ENCODE measurements at places on chromosomes 13 and 19.

DNA sequence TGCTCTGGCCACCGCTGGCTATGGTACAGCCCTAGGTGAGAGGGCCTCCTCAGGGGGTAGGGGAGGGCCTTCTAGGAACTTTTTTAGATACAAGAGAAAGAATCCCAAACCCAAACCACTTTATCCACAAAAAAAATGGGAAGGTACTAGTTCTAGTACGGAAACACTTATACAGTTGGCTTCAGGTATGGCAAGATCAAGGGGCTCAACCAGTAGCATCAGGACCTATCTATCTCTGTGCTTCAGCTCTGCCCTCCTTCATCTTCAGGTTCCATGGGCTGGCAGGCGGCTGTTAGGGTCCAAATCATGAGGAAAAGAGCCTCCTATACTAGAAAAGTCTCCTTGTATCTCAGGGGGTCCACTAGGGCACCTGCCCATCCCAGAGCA lies 1.8 kb downstream of the MRI1 start:
- no peak for DNase-seq

GRCh38 chr19:14890643-14891379 lies 4.9 kb upstream of the OR7A17 start:
- DNase-seq: no peak

- no peak for DNase-seq
These were observed 246.1 kb downstream of the UQCRFS1 start for GRCh38 chr19:28966737-28967399.

GRCh38 chr13:48265217-48265815 lies 32.3 kb downstream of the ITM2B start:
- no peak for DNase-seq

DNA sequence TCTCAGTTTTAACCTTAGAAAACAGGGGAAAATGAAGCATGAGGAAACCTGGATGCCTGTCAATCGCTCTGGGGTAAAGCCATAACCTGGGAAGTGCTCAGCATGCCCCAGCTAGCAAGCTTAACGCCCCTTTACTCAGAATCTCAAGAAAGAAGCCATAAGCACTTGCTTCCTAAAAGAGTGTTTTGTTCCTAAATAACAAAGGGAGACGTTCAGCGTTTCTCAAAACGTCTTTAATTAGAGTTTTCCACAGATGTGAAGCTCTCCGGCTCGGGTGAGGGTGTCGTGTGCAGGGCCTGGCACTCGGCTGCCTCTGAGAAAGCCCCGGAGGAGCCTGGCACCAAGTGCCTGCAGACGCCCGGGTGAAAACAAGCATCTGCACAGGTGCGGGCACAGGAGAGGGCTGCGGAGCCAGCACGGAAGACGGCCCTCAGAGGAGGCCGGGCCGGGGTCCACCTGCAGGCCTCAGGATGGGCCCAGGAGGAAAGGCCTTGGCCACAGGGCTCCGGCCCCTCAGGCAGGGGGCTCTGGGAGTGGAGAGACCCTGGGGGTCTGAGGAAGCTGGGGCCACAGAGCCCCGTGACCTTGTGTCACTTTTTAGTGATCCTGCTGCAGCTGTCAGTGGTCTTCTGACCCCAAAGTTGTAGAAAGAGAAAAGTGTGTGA lies 6.2 kb downstream of the GAS6 start:
- DNase-seq: no peak

- DNase-seq: no peak
These were observed 261.6 kb downstream of the GPC5 start for GRCh38 chr13:91660076-91660415.

DNA sequence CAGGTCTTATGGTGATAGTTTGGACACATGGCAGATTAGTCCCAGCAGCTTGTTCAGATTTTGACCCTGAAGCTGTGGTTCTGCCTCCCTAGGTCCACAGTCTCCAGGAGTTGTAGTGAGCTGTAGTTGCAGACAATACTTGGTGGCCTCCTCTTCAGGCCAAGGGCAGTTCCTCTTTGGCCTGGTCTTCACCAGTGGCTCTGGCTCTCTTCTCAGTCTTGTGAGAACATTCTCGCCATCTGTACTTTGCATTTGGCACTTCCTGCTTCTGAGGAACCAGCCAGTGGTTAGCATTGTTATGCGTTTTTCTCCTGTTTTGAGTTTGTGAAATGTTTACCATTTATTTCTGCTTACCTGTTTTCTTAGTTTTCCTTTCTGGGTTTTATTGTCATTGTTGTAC lies 40.7 kb downstream of the PCCA start:
- no peak for DNase-seq

- no peak for DNase-seq
These were observed 186.5 kb upstream of the ATXN8OS start for GRCh38 chr13:69921156-69921555.

- DNase-seq: no peak
These were observed 396.9 kb downstream of the IRS2 start for GRCh38 chr13:109389456-109389855.

- DNase-seq: no peak
These were observed 415.2 kb downstream of the KCTD12 start for GRCh38 chr13:76470991-76471390.

DNA sequence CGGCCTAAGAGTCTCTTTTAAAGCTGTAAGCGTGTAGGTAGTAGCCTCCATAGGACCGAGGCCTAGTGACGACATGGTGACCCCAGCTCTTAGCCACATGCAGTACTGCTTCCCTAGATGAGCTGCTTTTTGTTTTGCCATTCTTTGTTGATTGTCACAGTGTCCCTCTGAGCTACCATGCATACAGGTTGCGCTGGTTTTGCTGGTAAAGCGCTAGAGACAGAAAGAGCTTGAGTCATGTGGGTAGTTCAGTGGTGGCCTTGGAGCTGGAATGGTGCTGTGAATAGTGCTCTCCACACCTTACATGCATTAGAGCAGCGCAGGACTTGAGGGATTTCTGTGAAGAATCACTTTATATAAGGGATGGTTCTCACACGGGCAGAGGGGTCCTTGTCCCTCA lies 5.1 kb downstream of the HNRNPM start:
- DNase-seq: no peak

DNA sequence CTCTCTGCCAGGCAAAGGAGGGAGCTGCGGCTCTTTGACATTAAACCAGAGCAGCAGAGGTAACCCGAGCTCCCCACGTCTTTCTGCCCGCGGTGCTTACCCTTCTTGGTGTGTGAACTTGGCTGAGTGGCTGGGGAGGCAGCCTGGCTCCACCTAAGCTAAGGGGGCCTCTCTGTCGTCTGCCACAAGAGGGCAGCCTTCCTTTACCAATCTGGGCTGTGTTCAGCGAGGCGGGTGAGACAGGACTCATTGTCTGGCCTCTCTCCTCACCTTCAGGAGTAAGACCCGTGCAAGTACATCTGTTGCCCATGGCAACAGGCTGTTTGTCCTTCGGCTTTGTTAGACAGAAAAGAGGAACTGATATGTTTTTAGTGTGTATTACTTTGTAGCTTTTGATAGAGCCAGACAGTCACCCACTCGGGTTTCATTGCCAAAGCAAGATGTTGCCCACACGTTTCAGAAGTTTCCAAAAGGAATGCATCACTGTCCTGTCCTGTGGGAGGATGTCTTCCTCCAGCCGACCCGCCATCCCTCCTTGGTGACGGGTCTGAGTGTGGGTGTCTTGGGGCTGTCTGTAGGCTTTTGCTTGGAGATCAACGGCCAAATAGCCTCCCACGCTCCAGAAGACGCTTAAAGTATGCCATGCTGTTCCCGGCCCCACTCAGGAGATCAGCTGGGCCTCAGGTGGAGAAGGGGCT lies 4.6 kb downstream of the POP4 start:
- DNase-seq: peak; percentile 77

GRCh38 chr19:29324717-29325116 lies 111.8 kb upstream of the UQCRFS1 start:
- DNase-seq: no peak

- DNase-seq: no peak
These were observed 3.9 kb downstream of the PPP5C start for GRCh38 chr19:46350758-46351159.

DNA sequence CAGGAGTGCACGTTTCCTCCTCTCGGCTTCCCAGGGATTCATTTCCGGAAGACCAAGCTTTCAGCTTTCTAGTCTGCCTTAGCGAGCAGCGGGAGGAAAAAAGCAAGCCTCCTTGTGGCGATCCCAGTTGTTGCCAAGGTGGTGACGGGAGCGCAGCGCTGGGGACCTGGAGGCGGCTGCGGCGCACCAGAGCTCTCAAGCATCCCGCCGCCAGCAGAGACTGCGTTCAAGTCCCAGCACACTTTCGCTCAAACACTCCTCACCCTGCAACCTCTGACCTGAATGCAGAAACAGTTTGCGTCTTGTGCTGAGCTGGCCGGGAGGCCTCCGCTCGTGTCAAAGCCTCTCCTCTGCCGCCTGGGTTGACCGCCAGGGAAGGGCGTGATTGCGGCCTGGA lies 4.9 kb downstream of the GSX1 start:
- DNase-seq: no peak

DNA sequence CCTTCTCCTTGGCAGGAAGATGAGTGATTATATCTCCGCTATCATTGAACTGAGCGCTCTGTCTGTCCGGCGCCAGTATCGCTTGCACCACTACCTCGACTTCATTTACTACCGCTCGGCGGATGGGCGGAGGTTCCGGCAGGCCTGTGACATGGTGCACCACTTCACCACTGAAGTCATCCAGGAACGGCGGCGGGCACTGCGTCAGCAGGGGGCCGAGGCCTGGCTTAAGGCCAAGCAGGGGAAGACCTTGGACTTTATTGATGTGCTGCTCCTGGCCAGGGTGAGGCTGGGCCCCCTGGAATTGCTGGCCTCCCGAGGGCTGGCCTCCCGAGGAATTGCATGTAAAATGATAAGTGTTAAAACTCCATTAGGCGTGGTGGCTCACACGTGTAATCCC lies 32.1 kb downstream of the CYP4F22 start:
- no peak for DNase-seq

- no peak for DNase-seq
These were observed 17.8 kb downstream of the GATAD2A start for GRCh38 chr19:19423322-19423721.

DNA sequence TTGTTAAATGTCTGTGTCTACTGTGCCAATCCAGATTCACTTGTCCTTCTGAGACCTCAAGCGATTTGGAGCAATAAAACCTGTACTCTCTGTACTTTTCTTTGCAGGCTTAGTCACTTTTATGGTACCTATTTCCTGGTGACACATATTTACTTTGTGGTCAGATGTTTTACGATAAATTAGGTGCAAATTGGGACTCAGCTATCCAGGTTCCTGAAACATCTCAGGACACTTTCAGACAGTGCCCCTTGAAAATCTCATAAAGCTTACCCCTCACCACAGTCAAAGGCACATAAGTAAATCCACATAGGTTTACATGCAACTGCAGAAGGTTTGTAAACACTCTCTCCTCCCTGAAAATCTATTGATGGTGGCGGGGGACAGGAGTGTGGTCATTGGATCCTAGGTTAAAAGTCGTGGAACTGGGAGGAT lies 438.8 kb downstream of the EFNB2 start:
- DNase-seq: no peak

DNA sequence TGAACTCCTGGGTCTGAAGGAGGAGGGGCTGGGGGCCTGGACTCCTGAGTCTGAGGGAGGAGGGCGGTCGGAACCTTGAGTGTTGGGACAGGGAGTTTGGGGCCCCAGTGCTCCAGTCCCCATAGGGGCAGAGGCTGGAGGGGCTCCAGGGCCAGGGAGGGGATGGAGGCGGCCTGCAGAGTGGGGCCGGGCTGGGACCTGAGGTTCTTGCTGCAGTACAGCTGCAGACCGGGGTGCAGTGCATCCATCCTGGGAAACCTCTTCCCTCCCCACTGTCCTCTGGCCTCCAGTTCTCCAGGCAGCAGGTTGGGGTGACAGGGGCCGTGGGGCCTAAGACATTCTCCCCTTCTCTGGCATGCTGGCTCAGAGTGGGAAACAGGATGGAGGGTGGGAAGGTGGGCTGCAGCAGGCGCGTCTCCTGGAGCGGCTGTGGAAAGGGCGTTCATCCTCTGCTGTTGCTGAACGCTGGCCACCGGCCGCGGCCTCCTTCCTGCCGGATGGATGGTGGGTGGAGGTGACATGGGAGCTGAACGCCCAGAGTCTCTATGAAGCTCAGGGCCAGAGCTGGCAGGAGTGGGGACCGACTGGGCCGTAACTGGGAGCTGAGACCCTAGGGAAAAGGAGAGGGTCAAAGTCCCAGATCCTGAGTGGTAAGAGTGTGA lies 1.6 kb downstream of the BRSK1 start:
- no peak for DNase-seq

GRCh38 chr13:101686003-101686402 lies 233.5 kb downstream of the ITGBL1 start:
- no peak for DNase-seq

- no peak for DNase-seq
These were observed 30.9 kb downstream of the TUBA3C start for GRCh38 chr13:19150712-19151228.

- no peak for DNase-seq
These were observed 54.6 kb upstream of the RAP2A start for GRCh38 chr13:97379386-97379785.

- DNase-seq: no peak
These were observed 261.1 kb upstream of the RFC3 start for GRCh38 chr13:33556828-33557227.

DNA sequence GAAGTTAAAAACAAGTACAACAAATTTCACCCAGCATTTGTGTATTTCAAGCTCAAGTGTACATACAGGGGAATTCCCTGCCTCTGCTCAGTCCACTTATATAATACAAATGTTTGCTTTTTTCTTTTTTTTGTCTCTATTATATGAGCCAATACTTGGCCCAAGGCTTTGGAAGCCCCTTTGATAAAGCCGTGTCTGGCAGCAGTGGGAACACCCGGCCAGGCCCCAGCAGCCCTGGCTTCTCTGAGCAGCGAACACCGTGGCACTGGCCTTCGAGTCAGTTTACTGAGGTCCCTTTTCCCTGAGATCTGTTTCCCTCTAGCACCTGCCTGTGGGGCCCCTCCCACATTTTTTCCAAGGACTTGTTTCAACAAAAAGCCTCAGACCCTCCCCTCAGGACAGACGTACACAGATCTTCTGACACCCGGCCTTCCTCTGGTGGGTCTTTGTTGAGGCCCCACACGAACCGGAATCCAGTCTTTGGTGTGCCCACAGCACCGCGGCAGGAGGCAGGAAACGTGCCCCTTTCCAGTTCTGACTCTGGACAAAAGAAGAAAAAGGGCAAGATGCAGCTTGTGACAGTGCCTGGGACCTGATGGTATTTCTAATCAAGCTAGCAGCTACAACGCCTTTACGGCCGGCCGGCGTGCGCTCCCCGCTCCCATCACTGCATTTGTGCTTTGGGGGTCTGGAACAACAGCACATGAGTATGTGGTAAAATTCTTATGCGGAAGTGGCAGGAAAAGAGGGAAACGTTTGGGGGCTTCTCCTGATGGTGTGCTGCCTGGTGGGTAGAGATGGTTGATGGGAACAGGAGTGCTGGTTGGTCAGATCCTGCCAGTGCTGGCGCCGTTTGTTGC lies 13.8 kb downstream of the SIPA1L3 start:
- DNase-seq: no peak

- DNase-seq: no peak
These were observed 1.1 kb downstream of the LSM14A start for GRCh38 chr19:34173193-34173956.

- peak; percentile 84 for DNase-seq
These were observed 7.1 kb downstream of the ARID3A start for GRCh38 chr19:932648-933552.

GRCh38 chr13:31242916-31243315 lies 43.1 kb downstream of the B3GLCT start:
- no peak for DNase-seq
